Dermis microvascular lymphatic vessel endothelial cell (primary cell): ENCODE measurements at places on chromosomes 5 and 9.

GRCh38 chr9:91843093-91843492 lies 106.9 kb downstream of the ROR2 start:
- DNase-seq: no peak

- DNase-seq: no peak
These were observed 19.4 kb downstream of the SARDH start for GRCh38 chr9:133718563-133719315.

- no peak for DNase-seq
These were observed 17.4 kb downstream of the FRMPD1 start for GRCh38 chr9:37668116-37668601.

GRCh38 chr5:174119468-174119881 lies 74.0 kb downstream of the NSG2 start:
- no peak for DNase-seq

- DNase-seq: no peak
These were observed 100.3 kb downstream of the MUSK start for GRCh38 chr9:110768886-110769285.

- DNase-seq: no peak
These were observed 161.1 kb downstream of the CSNK1G3 start for GRCh38 chr5:123673107-123673506.

GRCh38 chr5:150131461-150131860 lies 24.2 kb downstream of the PDGFRB start:
- no peak for DNase-seq

- no peak for DNase-seq
These were observed 208.6 kb downstream of the TSSK1B start for GRCh38 chr5:113226116-113226736.

- DNase-seq: no peak
These were observed 183.5 kb downstream of the TRIM32 start for GRCh38 chr9:116870566-116870965.

- no peak for DNase-seq
These were observed 88.3 kb downstream of the SFXN1 start for GRCh38 chr5:175566697-175567096.

- DNase-seq: peak; percentile 59
These were observed 59.3 kb downstream of the FSTL4 start for GRCh38 chr5:133552925-133553525.
